ENCODE measurements at places on chromosomes 1 and 21.
A peak's percentile ranks its signal among the peaks of the same experiment; 100 is the strongest.

- no peak for DNase-seq
Observed at GRCh38 chr1:71835442-71835813, 446.9 kb downstream of the NEGR1 start.

DNA sequence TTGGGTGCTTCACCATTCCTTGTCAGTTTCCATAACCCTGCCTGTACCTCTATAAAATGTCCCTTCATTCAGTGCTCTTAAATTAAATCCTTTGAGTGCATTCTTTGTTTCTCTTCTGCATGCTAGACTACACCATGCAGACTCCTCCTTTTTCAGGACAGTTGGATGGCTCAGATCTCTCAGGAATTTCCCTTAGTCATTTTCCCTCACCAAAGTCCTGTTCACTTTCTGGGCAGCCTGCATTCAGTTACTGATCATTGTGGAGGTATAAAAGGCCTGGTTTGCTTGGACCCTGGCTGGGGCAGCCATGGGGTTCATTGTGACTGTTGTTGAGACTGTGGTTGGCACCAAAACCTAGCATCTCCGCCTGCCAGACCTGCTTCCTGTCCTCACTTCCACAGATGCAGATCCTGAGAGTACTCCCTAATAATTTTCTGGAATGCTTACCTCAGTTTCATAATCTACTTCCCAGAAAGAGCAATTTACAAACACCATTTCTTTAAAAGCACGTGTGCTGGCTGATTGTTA, 88.4 kb downstream of the PDE4B start:
- DNase-seq, result peak; percentile 82

GRCh38 chr1:61400131-61400770, 317.9 kb downstream of the NFIA start:
- no peak for DNase-seq

DNA sequence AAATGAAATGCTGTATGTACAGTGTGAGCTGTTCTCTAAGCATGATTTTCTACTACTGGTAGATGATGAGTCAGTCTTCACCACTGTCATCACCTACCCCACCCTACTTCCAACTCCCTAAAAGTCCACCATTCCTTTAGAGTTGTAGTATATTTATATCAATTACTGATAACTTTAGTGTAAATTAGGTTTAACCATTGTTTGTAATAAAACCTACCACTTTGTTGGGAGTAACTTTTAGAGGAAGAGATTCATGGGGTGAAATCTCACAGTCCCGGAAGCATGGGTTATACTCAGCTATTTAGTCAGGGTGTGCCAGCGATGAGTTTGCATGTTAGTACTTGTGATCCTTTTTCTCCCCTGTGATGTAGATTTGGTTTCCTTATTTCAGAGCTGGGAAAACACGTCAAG, 17.1 kb downstream of the MORC3 start:
- DNase-seq, result peak; percentile 85

GRCh38 chr21:14353726-14354125, 29.2 kb downstream of the HSPA13 start:
- no peak for DNase-seq

DNA sequence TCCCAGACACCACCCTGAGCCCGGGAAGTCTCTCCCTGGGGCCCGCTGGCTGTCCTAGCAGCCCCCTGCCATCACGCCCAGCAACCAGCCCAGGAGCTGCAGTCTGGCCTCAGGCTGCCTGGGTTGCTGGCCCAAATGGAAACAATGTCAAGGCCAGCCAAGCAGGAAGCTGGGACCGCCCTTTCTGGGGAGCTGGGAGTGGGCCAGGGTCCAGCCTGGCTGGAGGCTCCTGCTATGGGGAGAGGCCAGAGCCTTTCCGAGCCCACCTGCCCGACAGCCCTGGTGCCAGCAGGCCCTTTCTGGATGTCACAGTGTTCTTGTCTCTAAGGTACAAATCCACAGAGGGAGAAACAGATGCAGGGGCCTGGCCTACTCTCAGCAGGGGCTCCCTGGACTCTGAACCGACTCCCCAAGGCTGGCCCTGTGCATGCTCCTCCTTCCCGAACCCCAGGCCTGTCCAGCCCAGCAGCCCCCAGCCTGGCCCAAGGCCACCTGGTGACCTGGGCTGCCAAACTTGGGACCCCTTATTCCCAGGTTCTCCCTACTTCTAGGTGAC, 1.2 kb upstream of the MMEL1 start:
- no peak for DNase-seq

DNA sequence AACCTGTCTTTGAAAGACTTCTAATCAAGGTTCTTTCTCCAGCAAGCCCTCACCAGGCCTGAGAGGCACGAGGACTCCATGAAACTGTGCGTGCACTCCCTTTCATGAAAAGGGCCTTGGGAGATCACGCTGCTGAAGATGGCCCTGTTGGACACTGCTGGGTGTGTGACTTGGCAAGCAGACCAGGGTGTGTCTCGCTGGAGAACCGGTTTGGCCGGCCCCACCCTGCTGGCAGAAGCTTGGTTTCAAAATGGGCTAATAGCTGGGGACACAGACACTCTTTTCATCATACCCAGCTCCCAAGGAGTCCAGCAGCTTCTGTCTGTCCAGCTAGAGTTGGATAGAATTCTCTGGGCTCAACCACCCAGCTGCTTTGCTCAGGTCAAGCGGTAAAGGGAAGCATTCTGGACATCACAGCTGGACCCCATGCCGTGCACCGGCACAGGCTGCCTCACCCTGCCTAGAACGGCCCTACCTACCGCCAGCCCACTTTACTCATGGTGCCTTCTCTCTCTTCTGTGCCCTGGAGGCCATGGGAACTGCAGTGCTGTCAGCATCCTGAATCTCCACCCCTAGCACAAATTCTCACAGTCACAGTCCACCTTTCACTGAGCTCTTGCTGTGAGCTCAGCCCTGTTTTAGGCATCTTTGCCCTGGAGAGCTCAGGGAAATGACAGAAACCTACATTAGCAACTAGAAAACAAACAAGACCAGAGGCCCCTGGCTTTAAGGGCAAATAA, 24.6 kb downstream of the PKP1 start:
- peak; percentile 59 for DNase-seq

- peak; percentile 38 for DNase-seq
Observed at GRCh38 chr1:119676571-119677206, 28.6 kb upstream of the ZNF697 start.

GRCh38 chr1:53721088-53721487, 17.9 kb downstream of the GLIS1 start:
- no peak for DNase-seq

DNA sequence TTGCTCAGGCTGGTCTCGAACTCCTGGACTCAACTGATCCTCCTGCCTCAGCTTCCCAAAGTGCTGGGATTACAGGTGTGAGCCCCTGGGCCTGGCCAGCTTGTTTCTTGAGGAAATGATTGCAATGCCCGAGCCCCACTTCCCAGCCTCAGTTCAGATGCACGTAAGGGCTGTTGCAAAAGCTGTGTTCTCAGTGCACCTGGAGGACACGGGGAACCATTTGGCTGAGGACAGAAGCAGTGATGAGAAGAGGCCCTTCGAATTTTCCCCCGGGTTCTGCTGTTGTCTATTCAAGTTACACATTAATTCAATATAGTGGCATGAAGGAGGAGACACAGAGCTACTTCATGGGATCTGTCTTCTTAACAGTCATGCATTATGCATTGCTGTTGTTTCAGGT, 78.8 kb upstream of the WDR26 start:
- no peak for DNase-seq

DNA sequence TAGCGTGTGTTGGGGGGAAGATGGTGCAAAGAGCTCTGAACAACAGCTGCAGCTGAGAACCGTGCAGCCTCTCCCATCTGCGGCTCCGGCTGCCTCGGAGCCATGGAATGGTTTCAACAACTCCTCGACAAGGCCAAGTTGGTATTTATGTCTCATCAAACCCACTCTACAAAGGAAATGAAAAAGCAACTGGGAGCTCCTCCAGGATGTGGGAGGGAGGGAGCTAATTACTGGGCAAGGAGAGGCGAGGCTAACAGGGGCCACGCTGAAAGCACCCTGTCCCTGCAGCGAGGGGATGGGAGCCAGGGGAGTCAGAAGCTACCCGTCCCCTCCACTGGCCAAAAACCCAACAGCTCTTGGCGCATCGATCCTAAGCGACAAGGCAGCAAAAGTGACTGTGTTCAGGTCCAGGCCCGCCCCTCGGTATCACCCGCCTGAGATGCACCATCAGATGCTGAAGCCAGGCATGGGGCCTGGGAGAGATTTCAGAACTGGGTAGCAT, 63.1 kb downstream of the ACOT7 start:
- peak; percentile 90 for DNase-seq

DNA sequence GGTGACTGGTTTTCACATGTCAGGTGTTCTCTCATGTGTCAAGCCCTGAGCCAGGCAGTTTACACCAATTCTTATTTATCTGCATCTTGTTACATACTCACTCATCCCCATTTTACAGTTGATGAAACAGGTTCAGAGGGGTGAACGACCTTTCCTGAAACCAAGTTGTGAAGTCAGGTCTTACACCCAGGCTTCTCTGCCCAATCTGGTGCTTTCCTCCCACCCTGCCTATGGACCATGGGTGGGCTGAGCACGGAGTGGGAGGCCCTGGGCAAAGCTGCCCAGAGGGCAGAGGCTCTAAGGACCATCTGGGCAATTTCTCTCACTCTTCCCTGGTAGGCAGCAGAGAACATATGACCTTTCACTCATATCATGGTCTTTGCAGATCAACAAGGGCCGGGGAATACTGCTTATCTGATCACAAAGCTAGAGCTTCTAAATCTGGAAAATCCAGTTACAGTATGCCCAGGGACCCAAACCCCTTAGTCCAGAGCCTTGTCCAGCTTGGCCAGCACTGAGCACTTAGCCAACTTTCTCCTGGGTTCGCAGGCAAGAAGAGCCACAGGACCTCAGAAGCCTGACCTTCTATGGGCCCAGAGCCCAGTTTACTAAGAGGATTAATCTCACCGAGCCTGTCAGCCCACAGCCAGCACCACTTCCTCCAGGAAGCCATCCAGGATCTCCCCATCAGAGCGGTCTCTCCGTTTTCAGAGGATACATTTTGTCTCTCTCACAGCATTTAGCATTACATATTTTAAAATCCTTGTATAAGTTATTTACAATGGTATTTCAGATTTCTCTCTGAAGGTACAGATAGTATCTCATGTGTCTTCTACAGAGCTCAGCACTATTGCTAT, 16.0 kb upstream of the TTC39A start:
- no peak for DNase-seq

GRCh38 chr1:243587823-243588560, 262.1 kb downstream of the AKT3 start:
- DNase-seq, result no peak

GRCh38 chr1:40769815-40770214, 13.8 kb upstream of the KCNQ4 start:
- peak; percentile 10 for DNase-seq

DNA sequence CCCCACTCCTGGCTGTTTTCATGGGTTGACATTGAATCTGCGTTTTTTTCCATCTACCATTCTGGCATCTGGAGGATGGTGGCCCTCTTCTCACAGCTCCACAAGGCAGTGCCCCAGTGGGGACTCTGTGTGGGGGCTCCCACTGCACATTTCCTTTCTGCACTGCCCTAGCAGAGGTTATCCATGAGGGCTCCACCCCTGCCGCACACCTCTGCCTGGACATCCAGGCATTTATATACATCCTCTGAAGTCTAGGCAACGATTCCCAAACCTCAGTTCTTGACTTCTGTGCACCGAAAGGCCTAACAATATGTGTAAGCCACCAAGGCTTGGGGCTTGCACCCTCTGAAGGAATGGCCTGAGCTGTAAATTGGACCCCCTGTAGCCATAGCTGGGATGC, 147.9 kb upstream of the FMN2 start:
- no peak for DNase-seq

- DNase-seq, result no peak
Observed at GRCh38 chr1:239547987-239548386, 161.6 kb downstream of the CHRM3 start.

GRCh38 chr1:27519331-27520258, 29.6 kb upstream of the WASF2 start:
- no peak for DNase-seq

DNA sequence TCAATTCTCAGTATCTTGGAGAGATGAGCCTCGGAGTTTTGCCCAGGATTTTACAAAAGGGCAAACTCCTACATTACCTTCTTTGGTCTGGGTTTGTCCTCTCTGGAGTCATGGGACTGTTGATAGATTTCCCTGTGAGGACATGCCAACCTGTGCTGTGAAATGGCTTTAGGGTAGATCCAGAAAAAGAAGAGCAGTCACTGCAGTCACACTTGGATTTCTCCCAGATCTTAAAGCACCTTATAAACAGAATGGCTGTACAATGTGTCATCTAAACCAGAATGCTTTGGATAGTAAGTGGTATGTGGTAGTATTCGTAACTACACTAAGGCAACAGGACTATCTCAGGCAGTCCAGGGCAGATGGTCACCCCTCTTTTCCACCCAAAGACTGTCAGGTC, 1.9 kb upstream of the CSRP1 start:
- peak; percentile 77 for DNase-seq

DNA sequence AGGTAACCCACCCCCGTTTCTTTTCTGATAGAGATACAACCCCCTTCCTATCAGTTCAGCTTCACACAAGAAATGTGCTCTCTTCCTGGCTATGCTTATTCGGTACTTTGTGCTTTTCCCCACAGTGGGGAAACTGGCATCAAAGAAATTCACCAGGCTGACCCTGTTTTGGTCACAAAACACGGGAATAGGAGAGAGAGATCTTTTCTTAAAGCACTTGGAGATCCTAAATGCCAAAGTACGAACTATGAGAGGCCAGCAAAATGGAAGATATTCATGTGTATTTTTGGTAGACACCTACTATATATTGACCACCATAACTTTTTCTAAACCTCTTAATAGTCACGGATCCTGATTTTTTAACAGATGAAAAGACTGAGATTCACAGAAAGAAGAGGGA, 30.0 kb downstream of the SLC30A10 start:
- DNase-seq, result no peak

- DNase-seq, result no peak
Observed at GRCh38 chr1:168000656-168001055, 63.8 kb upstream of the MPC2 start.

- DNase-seq, result no peak
Observed at GRCh38 chr1:5917281-5917590, 75.0 kb downstream of the NPHP4 start.

DNA sequence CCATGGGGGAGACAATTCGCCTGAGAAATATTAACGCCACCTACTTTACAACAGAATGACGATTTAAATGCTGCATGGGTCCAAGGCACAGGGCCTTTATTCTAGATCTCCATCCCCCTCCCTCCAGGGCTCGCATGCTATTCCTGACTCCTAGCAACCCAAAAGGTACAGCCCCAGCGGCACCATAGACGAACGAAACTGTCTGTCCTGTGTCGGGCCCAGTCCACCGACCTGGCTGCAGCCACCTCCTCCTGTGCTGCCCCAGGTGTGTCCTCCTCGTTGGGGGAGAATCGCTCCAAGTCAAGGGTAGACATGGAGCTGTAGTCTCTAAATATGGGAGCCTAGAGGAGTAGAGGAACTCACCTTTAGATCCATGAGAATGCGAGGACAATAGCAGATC, 196.5 kb downstream of the TOMM20 start:
- no peak for DNase-seq
